ENCODE measurements at places on chromosomes 3 and 15.

DNA sequence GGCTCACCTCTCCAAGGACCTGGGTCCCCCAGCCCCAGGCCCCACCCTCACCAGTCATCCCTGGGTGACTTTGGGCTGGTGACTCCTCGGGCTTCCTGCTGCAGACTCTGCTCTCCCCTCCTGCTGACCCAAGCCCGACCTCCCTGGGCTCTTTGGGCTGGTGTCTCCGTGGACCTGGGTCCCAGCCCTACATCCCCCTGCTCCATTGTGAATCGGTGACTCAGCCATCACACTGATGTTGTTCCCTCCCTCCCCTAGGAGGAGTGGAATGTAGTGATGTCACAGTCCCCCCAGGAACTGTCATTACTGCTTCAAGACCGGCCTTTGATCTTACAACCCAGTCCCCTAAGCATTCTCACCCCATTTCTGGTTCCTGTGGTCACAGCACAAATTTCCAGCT is 83.7 kb downstream of the ADAMTS7 start:
- no peak for DNase-seq

- no peak for DNase-seq
Observed at GRCh38 chr3:72682936-72683452, 165.3 kb downstream of the SHQ1 start.

- DNase-seq, result no peak
Observed at GRCh38 chr3:28286595-28286994, 45.2 kb downstream of the CMC1 start.

DNA sequence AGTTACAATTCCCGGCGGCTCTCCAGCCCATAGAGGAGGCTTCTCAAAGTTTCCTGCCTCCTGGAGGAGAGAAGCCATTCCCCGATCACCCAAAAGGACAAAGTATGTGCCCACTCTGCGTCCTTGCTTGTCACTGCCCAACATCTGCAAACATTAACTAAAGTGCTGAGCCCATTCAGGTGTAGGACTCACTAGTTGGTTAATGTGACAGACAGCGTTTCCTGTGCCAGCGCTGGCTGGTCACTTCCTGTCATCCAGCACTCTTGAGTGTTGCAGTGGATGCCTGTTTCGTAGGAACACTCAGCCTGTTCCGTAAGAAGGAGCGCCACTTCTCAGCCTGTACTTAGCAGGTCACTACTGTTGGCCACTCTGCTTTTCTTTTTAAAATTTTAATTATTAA is 100.3 kb downstream of the APBA2 start:
- no peak for DNase-seq

- no peak for DNase-seq
Observed at GRCh38 chr3:39809995-39810595, 686 bp downstream of the MYRIP start.

- DNase-seq, result no peak
Observed at GRCh38 chr3:124320976-124321375, 329.1 kb upstream of the ROPN1 start.

DNA sequence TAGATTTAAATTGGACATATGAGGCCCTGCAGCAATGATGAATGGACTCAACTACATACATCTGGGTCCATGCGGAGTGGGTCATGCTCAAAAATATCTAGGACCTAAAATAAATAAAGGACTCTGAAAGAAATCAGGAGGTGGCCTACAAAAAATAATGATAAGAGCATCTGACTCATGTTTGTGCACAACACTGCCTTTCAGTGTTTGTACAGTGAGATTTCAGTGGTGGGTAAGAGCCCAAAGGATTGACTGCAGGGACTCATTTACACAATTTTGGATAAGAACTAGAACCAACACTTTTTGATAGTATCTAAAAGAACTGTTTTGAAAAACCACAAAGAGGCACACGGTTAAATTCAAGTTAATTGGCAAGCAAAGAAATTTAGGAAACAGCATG is 285.5 kb downstream of the SLC9A9 start:
- DNase-seq, result no peak

- DNase-seq, result no peak
Observed at GRCh38 chr3:57206423-57206822, 6.6 kb upstream of the HESX1 start.

DNA sequence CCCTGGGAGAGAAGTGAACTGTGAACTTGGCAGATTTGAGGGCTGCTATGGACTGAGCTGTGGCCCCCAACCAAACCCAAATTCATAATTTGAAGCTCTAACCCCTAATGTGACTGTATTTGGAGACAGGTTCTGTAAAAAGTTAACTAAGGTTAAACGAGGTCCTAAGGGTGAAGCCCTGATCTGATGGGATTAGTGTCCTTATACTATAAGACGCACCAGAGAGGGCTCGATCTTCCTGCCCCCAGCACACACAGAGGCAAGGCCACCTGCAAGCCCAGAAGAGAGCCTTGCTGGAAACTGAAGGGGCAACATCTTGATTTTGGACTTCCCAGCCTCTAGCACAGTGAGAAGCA is 34.0 kb downstream of the TKT start:
- no peak for DNase-seq

- no peak for DNase-seq
Observed at GRCh38 chr15:56939257-56939656, 20.8 kb downstream of the TCF12 start.

DNA sequence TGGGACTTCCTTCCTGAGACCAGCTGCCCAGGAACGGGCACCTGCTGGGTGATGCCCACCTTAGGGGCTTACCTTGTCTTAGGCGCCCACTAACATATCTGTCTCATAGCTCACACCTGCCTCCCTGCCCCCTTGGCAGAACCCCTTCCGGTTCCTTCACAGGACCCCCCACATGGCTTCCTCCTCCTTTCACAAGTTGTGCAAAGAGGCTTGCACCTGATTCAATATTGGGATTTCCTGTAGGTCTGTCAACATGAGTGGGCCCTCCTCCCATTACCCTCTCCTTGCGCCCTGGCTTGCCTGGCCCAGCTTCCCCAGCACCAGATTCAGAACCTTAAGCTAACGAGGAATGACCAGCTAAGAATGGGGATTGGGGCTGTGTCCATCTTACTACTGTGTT is 633 bp downstream of the THPO start:
- no peak for DNase-seq

GRCh38 chr3:138509586-138509985 is 75.2 kb downstream of the ESYT3 start:
- no peak for DNase-seq

DNA sequence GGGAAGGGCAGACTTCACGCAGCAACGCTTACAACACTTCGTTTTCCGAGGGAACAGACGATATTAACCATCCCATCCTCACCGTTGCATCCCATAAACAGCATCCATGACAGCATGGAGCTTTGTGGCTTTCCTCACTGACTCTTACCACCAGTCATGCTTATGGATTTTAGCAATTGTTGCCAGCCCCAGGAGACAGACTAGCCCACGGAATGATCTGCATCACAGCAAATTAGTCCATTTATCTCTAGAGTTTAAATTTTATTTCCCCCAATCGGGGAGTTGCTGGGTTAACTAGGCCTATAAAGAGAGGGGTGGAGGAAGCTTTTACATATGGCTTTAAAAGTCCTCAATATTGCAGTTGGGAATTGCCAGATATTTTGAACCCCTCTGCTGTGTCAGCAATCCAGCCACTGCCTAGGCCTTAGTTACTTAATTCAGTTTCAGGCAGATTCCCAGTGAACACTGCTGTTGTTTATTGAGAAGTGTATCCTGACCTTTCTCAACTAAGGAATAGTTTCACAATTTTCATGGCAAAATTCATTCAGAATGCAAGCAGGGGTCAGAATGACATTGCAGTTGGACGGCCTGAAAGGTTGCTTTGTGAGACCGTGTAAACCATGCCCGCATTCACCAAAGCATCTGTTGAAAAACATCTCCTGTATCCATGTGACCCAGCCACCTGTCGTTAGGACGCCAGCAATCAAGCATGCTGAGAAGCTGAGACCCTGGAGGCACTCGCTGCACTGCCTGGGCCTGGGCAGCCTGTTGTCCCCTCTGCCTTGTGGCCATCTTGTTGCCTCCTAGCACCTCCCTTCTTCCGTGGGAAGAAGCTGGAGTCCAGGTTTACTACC is 397.4 kb upstream of the TPM1 start:
- DNase-seq, result no peak

GRCh38 chr15:78479650-78480049 is 27.7 kb upstream of the HYKK start:
- DNase-seq, result no peak

Measured in stimulated activated CD4-positive, alpha-beta T cell treated with anti-CD3 and anti-CD28 coated beads, Interleukin-4, amount 100 ng/mL, for 24 hours (primary cell).